T follicular helper cell (primary cell): ENCODE measurements at places on chromosomes 13 and 19.

DNA sequence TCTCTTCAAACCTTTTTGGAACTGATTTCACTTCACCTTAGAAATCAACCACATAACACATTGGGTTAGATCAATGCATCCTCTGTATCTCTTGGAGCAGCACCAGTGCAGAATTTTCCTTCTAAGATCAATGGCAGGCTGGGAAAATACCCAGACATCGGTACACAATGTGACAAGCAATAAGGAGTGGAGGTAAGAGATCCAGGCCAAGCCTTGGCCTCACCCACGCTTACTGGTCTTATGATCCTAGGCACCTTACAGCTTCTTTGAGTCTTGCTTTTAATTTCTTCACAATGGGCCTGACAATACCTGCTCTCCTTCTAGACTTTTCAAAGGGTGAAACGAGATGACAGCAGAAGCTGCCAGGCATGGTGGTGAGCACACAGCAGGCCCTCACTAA is 232.0 kb downstream of the LACC1 start:
- DNase-seq: no peak

DNA sequence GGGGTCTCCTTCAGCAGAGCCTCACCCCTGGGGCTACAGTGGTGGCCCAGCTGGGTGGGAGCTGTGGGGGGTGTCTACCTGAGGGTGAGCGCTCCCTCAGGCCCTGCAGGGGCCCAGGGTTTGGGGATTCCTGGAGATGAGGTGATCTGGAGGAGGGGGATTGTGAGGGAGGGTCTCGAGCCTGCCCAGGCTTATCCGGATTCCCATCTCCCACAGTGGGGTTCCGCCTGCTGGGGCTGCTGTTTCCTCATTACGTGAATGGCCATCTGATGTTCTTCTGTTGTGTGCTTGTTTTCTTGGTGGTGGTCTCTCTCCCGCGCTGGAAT is 4.4 kb downstream of the PPP1R37 start:
- DNase-seq: no peak

- no peak for DNase-seq
Observed at GRCh38 chr19:21434967-21435544, 38.1 kb downstream of the ZNF493 start.

- DNase-seq: no peak
Observed at GRCh38 chr19:7682175-7682855, 1.7 kb downstream of the TRAPPC5 start.

- no peak for DNase-seq
Observed at GRCh38 chr19:41626877-41627276, at the start of gene CEACAM4. Gene CEACAM4 (minus strand): TSS chr19:41627074. CDS start chr19:41626963, 111 bp downstream.
